ENCODE measurements at places on chromosomes 1 and 21.

- no peak for DNase-seq
Measured at GRCh38 chr1:230651235-230651634, 9.0 kb downstream of the COG2 start.

DNA sequence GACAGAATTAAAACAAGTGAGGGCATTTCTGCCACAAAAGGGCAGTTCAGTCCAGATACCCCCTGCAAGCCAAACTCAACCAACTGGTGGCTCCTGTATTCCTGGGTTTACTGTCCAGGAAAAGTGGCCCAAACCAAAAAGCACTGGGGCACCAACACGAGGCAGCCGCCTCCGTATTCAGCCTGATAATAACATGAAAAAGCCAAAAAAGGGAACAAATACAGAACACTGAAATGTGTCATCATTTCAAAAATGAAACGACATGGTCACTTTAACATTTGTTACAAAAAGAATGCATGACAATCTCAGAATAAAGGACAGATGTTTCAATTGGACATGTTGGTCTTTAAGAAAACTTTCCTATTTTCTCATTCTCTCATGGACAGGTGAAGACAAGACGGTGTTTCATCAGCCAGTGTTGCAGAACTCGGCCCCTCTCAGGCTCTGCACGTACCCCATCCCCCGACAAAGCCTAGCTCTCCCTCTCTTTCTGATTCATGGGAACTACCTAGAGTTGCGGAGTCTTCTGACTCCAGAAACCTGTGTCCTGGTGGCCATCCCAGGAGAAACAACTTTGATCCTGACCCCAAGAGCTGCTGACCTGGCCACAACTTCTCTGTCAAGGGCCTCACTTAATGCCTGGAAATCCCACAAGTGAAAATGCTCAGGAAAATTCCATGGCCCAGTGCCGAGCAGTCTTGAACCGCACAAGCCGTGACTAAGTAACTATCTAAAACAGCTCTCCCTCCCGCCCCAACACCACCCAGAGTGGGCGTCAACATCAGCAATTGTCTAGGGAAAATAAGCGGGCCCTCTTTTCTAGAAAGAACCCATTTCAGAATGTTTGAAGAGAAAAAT is 27.1 kb downstream of the ZBTB17 start:
- DNase-seq = peak; percentile 55

- no peak for DNase-seq
Measured at GRCh38 chr1:84919461-84919970, 26.5 kb upstream of the LPAR3 start.

- no peak for DNase-seq
Measured at GRCh38 chr1:98201666-98202081, 280.8 kb upstream of the DPYD start.

DNA sequence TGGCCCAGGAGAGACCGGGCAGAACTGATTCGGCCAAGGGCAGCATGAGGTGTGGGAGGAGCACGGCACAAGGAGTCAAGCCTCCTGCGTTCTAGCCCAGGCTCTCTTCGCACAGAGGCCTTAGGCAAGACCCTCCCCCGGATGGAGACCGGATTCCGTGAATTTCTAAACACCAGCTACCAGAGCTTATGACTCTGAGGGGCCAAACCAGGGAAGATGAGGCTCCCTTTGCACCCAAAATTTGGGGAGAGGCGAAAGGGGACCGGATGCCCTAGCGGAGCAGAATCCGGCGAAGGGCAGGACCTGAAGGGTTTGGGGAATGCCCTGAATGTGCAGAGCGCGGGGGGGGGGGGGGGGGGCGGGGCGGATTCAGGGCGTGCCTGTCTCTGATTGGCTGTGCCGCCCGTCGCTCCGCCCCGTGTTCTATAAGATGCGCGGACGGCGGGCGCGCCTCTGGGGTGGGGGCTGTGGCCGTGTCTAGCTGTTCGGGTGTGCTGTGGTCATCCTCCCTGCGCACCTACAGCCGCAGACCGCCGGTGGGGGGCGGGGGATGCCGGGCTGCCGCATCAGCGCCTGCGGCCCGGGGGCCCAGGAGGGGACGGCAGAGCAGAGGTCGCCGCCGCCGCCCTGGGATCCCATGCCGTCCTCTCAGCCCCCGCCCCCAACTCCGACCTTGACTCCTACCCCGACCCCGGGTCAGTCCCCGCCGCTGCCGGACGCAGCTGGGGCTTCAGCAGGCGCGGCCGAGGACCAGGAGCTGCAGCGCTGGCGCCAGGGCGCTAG is at the start of gene TRNP1:
TSS of gene TRNP1 (plus strand) at position 456 of the 783 bp plus-strand sequence. CDS start at position 551, 95 bp downstream.
- DNase-seq = peak; percentile 24

DNA sequence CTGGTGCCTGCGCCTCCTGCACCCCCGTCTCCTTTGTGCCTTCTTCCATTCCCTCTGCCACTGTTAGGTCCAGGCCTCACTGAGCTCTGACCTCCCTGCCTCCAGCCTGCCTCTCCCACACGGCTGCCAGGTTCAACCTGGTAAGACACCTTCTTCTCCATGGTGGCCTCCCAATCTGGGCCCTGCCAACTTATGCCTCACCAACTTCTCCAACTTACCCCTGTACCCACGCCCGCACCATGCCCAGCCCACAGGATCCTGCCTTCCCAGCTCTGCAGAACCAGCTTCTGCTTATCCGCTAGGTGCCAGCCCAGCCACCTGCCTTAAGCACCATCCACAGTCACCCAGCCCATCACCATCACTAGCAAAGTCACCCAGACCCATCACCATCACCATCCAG is 37.2 kb downstream of the PDE9A start:
- no peak for DNase-seq

DNA sequence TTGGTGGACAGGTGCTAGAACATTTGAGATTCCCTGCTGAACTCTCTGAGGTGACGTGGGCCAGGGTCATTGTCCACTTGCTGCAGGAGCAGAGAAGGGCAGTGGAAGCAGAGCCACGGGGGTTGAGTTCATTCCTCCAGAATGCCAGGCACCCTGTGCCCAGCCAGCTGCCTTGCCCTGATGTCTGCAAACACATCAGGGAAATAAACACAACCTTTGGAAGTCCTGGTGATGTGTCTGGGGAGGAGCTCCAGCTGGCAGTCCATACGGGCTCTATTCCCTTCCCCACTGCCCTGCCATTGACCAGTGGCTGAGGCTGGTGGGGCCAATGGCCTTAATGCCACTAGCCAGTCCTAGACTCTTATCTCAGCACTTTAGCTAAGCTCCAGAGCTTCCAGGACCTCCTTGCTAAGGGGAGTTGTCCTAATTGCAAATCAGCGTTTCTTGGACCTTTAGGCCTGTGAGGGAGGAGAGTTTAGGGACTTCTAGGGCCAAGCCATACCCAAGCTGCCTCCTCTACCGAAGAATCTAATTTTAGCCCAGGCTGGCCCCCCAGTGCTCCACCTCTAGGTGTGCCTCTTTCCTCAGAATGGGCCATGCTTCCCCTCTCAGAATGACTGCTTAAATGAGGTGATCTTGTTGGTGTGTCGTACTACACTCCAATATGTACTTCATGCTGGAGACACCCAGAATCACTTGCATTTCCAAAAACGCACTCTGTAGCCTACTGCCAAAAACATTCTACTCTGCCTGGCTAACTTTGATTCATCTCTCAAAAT is 25.9 kb upstream of the MFSD2A start:
- no peak for DNase-seq

- no peak for DNase-seq
Measured at GRCh38 chr1:61461406-61462384, 263.2 kb downstream of the TM2D1 start.

DNA sequence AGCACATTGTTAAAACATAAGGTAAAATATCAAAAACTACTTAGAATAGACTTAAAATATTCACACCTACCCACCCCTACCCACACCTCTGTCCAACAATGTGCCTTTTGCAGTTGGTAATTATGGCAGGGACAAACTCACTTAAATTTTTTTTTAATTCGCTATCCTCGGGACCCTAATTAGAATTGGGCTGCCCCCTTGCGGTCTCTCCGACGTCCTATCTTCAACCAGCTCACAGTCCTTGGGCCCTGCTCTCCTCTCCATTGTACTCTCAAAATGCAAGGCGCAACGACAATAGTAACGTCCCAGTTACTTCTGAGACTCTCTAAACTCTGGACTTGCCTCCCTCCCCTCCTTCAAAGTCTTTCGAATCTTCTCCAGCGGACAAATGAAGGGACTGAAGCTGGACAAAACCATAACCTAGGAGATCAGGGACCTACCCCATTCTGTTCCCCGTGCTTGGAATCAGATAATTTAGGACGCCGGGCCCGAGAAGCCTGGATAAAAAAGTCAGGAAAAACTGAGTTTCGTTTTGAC is 1.1 kb upstream of the CIART start:
- DNase-seq = peak; percentile 37

DNA sequence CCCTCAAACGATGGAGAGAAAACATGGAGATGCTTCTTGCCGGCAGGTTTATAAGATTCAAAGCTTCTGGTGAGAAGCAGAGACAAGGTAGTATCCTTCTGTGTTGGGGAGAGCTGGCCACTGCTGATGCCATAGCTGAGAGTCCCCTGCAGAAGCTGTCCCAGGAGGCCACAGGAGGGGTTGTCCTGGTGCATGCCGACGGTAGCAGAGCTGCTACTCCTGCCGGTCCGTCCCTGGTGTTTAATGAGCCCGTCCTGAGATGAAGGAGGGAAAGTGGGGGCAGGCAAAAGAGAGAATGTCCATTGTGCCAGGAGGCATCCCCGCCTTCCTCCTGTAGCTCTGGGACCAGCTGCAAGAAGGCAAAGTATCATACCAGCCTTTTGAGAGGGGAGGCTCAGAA is 10.4 kb upstream of the C2CD2 start:
- no peak for DNase-seq

DNA sequence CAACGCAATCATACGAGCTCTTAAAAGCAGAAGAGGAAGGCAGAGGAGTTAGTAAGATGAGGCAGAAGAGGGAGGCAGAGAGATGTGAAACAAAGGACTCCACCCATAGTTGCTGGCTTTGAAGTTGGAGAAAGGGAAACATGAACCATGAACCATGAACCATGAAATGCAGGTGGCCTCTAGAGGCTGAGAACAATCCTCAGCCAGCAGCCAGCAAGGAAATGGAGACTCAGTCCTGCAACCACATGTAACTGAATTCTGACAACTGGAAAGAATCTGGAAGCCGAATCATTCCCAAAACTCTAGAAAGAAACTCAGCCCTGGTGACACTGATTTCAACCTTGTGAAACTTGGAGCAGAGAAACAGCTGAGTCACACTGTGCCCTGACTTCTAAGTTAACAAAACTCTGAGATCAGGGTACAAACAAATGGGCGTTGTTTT is 10.1 kb downstream of the DIPK1A start:
- DNase-seq = no peak

DNA sequence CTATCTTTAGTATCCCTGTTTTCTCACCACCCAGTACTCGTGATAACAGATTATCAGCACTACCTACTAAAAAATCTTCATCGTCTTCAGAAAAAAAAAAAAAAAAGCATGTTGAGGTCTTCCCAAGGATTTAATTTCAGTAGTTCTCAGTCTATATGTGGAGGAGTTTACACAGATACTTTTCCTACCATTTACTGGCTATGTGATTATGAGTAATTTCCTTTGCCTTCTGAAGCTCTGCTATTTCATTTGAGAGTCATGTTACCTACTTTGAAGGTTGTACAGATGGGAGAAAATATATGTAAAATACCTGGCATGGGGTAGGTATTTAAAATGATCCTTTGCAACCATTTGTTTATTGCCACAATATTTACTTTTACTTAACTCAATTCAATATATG is 399.7 kb downstream of the NEGR1 start:
- DNase-seq = no peak

DNA sequence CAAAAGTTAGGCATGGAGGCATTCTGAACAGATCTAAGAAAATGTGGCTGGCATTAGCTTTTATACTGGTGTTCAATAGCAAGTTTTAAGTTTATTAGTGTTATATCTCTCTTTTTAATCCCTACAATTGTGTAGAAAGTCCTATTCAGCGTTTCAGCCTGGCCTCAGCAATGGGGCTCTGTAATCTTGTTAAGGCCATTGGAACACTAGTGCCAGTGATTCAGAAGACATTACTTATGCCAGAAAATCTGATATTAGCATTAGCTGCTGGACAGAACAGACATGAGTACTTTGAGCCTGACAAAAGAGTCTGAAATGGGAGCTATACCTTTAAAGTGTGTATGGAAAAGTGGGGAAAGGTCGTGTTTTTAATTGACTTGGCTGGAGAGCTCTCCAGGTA is 167.0 kb downstream of the NEGR1 start:
- DNase-seq = no peak

DNA sequence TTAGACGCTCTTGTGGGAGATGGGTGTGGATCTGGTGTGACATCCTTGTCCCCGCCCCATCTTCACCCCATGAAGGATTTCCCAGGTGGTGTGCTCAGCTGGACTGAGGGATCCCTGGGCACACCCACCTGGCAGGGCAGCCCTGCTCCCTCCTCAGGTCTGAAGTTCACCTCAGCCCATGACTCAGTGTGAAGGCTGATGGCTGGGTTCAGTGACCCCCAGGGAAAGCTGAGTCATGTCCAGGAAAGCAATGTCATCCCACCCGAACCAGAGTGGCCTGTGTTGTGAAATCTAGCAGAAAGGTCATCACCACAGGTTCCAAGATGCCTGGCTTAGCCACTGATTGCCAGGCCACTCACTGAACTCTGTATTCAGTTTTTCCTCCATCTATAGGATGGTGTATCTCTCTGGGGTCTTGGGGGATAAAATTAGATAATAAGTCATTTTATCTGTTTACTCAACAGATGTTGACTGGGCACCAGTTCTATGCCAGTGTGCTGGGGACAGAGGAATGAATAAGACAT is 97.7 kb upstream of the JUN start:
- DNase-seq = no peak

DNA sequence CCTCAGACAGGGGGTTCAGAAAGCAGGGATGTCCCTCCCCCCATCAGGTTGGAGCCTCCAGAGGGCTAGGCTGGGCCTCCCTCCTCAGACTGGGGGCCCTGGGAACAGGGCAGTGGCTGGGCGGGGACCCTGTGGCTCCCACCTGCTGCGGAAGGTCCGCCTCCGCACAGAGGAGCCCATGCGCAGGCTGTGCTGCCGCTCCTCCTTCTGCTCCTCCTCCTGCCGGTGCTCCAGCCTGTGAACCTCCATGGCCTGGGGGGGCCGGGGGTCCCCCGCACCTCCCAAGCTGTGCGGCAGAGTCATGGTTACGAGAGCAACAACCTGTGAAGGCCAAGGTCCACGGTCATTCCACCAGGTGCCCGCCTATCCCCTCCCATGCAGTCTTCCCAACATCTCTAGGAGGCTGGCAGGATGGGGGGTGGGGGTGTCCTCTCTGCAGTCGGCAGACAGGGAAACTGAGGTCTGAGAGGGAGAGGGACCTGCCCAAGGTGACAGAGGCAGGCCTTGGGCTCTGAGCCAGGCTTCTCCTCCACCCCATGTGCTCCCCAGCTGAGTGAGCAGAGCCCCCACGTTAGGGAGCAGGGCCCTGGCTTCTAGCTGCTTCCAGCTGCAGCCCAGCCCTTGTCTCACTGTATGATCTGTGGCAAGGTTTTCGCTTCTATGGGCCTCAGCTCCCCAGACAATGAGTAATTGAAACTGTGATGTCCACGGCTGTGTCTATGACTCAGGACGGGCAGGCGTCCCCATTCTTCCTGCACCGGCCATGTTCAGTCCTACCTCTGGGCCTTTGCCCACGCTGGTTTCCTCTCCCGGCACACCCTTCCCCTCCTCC is 3.4 kb downstream of the MYOM3 start:
- no peak for DNase-seq

All from stimulated activated CD8-positive, alpha-beta memory T cell treated with anti-CD3 and anti-CD28 coated beads, Interleukin-7, amount 100 ng/mL, for 4 hours (primary cell).